LHCN-M2 (cell line): ENCODE measurements at places on chromosomes 1 and 21. TPM values are rescaled to one million over a fixed set of nuclear protein-coding genes. Genes with fewer than 3 reads are reported as not detected.

DNA sequence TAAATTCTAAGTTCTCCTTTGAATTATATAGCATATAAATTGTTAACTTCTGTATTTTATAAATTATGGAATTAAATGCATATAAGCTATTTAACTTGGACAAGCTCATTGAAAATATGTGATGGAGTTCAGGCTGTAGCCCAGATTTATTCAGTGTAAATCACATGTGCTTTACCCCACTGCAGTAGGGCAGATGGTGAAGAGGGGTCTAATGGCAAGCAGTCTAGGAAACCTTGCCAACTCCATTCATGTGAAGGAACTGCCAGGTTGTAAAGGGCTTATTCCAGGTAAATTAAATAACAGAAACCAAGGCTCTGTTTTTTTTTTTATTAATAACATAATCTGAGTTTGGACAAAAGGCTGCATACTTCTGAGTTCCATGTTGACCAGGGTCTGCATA, 243.2 kb downstream of the NCAM2 start:
- DNase-seq = no peak

DNA sequence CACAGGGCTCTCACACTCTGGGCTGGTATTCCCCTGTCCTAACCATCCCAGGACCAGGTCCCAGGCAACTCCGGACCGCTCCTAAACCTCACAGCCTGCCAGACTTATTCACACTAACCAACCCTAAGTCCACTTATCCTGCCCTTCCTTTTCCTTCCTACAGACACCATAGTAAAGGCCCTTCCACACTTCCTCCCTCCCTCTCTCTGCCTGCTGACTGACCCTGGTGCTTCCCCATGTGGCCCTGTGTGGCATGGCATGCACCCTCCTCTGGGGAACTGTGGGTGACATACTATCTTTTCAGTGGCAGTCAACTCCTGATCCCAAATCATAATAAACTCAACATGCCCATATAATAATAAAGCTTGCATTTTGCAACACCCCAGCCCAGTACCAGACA, 155.1 kb upstream of the DNAH14 start:
- no peak for DNase-seq

- DNase-seq = peak; percentile 78
These were observed 6.7 kb downstream of the UROD start for GRCh38 chr1:45018599-45019230.

GRCh38 chr1:10193288-10193687, 17.1 kb upstream of the KIF1B start:
- no peak for DNase-seq

- DNase-seq = peak; percentile 96
These were observed 4.6 kb upstream of the ATP13A2 start for GRCh38 chr1:17016317-17016661.

DNA sequence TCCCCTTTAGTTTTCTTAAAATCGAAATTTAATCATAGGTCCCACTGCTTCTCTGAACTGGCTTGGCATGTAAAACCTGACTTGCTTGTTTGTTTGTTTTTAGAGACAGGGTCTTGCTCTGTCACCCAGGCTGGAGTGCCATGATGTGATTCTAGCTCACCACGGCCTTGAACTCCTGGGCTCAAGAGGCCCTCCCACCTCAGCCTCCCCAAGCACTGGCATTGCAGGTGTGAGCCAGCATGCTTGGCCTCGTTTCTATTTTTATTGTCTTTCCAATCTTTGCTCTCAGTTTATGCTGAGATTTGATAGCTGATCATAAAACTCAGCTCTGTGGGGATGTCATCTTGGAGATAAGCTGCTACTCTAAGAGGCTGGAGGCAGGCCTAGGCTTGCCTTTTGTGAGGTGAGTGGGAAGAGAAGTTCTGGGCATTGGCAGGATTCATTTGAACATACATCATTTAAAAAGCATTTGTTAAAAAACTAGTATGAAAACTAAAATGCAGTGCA, 51.5 kb upstream of the GCLM start:
- DNase-seq = no peak

DNA sequence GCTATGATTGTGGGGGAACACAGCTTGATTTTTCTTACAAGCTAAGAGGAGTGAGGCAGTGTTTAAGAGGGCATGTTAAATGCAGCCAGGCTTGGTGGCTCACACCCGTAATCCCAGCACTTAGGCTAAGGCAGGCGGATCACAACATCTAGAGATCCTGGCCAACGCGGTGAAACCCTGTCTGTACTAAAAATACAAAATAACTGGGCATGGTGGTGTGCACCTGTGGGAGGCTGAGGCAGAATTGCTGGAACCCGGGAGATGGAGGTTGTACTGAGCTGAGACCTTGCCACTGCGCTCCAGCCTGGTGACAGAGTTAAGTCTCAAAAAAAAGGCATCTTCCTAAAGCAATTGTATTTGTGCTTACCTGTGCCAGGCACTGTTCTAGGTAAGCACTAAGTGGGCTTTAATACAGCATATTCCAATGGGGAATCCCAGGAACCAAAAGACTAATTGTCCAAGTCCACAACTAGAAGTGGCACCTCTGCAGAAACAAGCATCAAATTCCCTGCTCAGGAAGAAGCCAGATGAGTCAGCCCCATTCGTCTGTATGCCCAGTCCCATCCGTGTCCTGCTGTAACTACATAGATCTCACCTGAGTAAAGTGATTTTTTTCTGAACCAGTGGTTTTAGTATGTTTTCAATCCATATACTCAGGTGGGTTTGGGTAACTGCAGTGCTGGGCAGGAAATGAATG, 4.6 kb downstream of the RCC1 start:
- peak; percentile 55 for DNase-seq

DNA sequence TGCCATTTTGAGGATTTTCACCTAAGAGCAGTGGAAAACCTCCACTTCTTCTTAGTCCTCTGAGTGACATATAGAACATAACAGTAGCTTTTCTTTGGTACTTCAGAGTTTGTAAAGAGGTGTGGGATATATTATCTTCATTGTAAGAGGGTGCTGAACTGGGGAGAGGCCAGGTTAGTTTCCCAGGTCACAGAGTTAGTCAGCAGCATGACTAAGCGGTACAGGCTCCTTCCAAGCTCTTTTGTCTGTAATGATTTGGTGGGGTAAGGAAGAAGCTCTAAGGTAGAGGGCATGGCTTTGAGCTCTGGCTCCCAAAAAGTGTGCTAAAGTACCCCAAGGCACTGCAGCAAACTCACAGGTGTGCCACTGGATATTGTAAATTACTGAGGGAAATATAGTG, 325.0 kb upstream of the PLXNA2 start:
- no peak for DNase-seq

DNA sequence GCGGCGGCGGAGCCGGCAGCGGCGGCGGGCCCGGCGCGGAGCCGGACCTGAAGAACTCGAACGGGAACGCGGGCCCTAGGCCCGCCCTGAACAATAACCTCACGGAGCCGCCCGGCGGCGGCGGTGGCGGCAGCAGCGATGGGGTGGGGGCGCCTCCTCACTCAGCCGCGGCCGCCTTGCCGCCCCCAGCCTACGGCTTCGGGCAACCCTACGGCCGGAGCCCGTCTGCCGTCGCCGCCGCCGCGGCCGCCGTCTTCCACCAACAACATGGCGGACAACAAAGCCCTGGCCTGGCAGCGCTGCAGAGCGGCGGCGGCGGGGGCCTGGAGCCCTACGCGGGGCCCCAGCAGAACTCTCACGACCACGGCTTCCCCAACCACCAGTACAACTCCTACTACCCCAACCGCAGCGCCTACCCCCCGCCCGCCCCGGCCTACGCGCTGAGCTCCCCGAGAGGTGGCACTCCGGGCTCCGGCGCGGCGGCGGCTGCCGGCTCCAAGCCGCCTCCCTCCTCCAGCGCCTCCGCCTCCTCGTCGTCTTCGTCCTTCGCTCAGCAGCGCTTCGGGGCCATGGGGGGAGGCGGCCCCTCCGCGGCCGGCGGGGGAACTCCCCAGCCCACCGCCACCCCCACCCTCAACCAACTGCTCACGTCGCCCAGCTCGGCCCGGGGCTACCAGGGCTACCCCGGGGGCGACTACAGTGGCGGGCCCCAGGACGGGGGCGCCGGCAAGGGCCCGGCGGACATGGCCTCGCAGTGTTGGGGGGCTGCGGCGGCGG, 1.0 kb downstream of the ARID1A start:
- DNase-seq = no peak

GRCh38 chr1:187236676-187237075, 407.9 kb downstream of the PLA2G4A start:
- no peak for DNase-seq

GRCh38 chr21:24988941-24989340, 618.3 kb downstream of the MRPL39 start:
- DNase-seq = no peak

DNA sequence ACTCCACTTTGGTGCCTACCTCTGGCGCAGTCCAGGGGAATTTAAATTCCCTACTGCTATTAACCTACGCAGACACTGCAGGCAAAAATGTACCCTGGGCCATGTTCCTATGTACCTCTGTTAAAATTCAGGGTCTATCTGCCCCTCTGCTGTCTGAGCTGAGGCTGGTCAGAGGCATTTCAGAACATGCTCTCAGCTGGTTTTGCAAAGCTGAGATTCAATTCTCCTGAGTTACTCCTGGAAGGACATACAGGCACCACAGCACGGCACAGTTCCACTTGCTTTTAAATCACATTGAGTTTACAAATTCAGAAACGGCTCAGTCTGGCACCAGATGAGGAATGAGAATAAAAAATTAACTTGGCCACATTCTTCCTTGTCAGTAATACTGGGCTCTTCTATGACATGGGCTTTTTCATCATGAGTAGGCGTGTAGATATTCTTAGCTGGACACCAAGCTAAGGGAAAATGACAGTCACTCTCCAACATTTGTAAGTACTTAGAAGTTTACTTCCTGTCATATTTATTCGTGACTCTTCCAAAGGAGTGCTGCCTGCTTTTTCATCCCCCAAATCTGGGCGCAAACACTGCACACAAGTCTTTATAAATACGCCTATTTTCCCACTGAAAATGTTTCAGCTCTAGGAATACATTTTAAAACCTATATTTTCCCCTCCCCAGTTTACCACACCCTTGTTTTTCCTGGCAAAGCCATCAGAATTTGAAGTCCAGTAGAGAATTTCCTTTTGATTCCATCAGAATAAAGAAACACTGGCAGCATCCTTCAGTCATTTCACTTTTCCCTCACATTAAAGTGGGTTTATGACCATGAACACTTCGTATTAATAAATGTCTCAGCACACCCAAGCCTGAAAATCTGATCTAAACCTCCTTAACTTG, 1.9 kb downstream of the C1orf198 start:
- peak; percentile 21 for DNase-seq

GRCh38 chr1:17667641-17668040, 87.5 kb upstream of the ACTL8 start:
- DNase-seq = no peak

DNA sequence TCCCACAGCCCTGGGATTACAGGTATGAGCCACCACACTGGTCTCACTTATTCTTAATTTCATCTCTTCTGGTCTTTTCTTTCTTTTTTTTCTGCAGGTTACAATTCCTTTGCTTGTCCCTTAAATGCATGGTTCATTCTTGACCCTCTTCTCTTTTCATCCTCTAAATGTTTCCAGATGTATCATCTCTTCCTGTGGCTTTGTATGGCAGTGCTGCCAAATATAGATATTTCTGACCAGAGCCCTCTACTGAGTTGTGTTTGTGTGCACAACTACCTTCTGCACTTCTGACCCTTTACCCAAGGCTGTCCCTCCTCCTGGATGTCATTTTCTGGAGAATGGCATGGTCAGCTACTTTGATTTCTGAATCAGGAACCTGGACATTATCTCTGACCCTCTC, 32.5 kb downstream of the OLFML3 start:
- no peak for DNase-seq

- DNase-seq = peak; percentile 76
These were observed 45.1 kb downstream of the SLC2A1 start for GRCh38 chr1:42913426-42914091.

Gene FAM151A
- total RNA-seq = not detected in 2 replicates

Gene MAB21L3
- 0.06 TPM in 1 of 2 replicates, not detected in the other for total RNA-seq

Gene NOS1AP
- 0.13 and 0.98 TPM in 2 replicates for total RNA-seq

Gene ADARB1
- total RNA-seq = 25.4 and 29.6 TPM in 2 replicates

Gene LCE1C
- total RNA-seq = not detected in 2 replicates

Gene OR2T29
- total RNA-seq = not detected in 2 replicates

Gene APOBEC4
- total RNA-seq = not detected in 2 replicates

Gene TTC24
- not detected in 2 replicates for total RNA-seq

Gene TSPAN2
- 0.11 and 0.90 TPM in 2 replicates for total RNA-seq

Gene FAM177B
- total RNA-seq = not detected in 2 replicates
